Camera-type eye (tissue), 1 donor: ENCODE measurements at places on chromosomes 6 and 20. TPM values are rescaled to one million over a fixed set of nuclear protein-coding genes. Genes with fewer than 3 reads are reported as not detected.

LY86 gene
- total RNA-seq = 2.1 TPM

TAF11 gene
- 33.5 TPM for total RNA-seq

CDKAL1 gene
- total RNA-seq = 40.7 TPM

KHDC1L gene
- total RNA-seq = 1.0 TPM

NFATC2 gene
- total RNA-seq = 5.1 TPM

WFDC10B gene
- total RNA-seq = not detected
